ENCODE measurements at places on chromosomes 1 and 21.

GRCh38 chr21:45719177-45719802 lies 75.8 kb downstream of the PCBP3 start:
- DNase-seq = no peak

GRCh38 chr1:45545553-45546310 lies 4.9 kb upstream of the AKR1A1 start:
- DNase-seq = no peak

DNA sequence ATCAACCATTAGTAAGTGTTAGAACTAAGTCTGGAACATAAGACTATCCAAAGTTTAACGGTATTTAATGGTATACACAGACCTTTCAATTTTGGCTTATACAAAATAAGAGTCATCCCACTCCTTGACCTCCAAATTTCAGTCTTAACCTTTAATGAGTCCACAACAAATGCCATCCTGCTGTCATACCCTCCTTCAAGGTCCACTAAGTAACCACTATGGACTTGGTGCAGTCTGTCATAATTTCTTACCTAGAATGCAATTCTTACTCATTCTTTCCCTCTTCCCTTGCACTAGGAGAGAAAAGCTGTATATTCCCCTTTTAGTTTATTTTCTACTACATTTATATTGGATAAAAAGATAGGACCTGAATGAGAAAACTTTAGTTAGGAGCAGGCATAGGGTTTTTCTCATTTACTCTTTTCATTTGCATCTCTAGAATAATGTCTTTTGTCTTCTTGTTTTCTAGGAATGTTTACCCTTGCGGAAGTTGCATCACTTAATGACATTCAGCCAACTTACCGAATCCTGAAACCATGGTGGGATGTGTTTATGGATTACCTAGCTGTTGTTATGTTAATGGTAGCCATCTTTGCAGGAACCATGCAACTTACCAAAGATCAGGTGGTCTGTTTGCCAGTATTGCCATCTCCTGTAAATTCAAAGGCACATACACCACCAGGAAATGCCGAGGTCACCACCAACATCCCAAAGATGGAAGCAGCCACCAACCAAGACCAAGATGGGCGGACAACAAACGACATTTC lies 62.1 kb upstream of the ZNF326 start:
- no peak for DNase-seq

DNA sequence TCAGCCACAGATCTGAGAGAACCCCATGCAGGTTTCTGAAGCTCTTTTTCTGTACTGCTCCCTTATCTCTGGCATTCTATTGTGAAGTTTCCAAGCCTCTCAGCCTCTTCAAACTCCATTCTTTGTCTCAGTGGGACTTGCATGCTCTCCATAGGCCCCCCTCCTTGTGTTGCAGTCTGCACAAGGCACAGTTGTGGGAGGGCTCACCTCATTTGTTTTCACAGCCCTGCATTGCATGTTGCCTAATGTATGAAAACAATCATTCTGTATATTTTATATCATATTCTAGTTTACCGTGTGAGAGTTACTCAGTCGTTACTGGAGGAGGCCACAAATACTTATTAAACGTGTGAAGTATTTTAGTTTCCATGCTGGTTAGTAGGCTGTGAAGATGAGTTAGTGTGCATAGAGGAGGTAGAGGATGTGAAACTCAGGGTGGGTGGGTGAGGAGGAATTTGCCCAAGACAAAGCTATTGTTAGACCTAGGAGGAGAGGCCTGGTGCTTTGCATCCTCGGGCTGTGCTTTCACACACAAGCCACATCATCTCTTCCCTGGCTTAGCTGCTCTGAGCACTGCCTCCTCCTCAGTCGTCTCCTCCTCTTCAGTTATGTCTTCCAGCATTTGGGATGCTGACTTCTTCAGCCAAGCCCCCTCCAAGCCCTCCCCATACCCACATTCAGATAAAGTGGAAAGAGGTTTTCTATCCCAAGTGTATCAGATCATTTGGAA lies 7.8 kb upstream of the CHI3L2 start:
- DNase-seq = no peak

DNA sequence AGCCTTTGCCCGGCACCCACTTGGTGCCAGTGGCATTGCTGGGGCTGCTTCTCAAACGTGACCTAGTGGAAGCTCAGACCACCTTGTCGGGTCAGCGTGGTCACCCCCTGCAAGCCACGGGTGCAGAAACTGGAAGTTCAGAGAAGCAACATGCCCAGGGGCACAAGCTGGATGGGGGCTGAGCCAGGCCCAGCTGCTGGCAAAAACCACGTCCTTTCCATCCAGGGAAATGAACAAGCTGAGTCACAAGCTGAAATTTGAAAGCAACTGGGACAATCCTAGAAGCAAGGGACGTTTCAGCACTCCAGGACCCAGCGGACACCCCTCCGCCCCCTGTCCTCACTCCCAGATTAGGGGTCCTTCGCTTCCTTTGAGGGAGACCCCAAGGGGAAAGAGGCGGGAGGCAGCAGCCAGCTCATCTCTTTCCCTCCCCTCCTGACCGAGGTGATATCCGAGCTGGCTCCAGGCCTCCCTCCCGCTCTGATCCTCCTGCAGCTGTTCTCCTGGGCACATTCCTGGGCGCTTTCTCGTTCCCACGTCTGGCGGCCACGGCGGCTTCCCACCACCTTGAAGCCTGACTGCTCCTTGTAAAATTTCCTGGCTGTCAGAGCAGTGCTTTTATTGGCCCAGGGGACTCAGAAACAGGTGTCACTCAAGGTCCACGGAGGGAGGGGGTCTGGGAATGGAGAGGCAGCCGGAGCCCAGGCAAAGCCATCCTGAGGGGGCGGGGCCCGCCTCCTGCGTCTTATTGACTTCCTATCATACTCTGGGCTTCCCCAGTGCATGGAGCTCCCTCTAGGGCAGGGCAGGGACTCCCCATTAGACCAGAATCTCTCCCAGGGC lies 62.8 kb downstream of the PAX7 start:
- no peak for DNase-seq
